ENCODE measurements at places on chromosomes 4 and X. TPM values are rescaled to one million over a fixed set of nuclear protein-coding genes. Genes with fewer than 3 reads are reported as not detected.

Gene HHIP
- not detected for total RNA-seq

DNA sequence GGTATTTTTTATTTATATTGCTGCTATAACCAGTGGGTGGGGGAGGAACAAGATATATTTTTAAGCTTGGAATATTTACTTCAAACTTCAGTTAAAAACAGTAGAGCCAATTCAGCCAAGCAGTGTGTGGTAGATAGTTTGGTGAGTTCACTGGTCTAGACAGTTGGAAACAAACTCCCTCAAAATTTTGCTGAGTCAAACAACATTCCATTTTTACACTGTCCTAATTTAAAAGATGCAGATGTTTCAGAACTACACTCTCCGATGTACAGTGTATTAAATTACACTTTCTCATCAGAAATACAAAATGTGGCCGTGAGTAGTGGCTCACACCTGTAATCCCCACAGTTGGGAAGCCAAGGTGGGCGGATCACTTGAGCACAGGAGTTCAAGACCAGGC lies 23.3 kb downstream of the PRKX start:
- no peak for ATAC-seq

GRCh38 chr4:180512801-180513475 lies 1730.3 kb upstream of the TENM3 start:
- no peak for ATAC-seq

Gene USP26
- not detected for total RNA-seq

- ATAC-seq = no peak
These were observed 16.8 kb upstream of the SLC34A2 start for GRCh38 chr4:25638806-25639205.

DNA sequence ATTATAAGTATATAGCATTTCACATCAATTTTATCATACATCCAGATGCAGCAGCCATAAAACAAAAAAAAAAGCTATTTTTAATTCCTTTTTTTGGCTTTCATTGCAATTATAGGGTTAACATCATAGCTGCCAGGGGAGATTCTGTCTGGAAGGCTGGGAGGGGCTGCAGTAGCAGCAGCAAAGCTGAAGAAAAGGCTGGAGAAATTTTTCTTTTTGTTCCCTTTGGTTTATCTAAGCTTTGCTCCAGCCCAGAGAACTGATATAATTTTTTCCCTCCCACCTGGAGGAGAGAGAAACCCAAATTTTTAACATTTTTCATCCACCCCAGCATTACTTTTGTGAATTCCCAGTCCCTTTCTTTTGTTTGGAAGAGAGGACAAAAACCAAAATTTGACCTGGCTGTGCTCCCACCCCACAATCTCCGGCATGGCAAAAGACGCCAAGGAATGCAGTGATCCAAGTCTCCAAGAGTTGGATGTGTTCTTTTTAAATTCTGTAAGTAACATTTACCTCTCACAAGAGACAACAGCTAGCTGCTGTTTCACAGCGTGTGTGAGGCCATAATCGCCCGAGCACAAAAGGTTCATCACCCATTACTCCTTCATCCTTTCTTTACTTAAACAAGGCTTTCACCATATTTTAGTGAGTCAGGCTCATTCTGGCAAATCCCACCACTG lies 25.1 kb upstream of the FAM156A start:
- ATAC-seq = no peak

Gene TRIM2
- 9.0 TPM for total RNA-seq

Gene WWC2
- total RNA-seq = 11.1 TPM

DNA sequence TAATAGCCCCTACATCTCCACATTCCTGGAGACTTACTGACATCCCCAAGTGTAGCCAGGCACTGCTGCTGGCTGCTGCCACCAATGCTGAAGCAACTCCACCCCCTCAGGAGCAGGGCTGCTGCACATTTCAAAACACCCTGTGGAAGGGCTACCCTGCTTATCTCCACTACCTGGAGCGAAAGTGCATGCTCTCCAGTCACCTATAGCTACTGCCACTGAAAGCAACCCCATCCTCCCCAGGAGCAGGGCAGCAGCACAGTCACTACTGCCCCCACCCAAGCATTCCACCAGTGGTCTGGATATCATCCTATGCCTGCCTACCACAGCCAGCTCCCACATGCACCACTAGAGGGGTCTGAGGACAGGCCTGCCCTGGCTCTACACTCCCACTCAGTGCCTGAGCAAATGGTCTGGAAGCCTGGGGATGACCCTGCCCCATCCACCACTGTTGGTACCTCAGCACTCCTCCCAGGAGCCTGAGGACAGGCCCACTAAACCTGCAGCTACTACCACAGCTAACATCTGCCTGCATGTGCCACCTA lies 55.3 kb downstream of the MANBA start:
- no peak for ATAC-seq

DNA sequence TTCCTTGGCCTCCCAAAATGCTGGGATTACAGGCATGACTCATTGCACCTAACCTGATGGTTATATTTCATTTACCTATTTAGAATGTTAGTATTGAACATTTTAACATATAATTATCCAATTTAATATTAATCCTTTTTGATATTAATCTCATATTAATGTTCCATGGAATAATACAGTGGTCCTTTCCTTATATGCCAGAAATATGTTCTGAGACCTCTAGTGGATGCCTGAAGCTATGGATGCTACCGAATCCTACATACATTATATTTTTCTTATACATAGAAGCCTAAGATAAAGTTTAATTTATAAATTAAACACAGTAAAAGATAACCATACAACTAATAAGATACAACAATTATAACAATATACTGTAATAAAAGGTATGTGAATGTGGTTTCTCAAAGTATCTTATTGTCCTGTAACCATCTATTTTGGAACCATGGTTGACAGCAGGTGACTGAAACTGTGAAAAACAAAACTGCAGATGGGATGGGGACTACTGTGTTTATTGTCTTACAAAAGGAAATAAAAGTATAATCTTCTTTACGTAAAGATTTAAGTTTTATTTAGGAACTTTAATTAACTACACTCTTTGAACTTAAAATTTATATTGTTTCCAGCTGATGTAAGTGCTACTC lies 431.4 kb downstream of the GRID2 start:
- no peak for ATAC-seq

Gene QRFPR
- 4.3 TPM for total RNA-seq

- no peak for ATAC-seq
These were observed 240.8 kb downstream of the STK32B start for GRCh38 chr4:5292101-5292500.

DNA sequence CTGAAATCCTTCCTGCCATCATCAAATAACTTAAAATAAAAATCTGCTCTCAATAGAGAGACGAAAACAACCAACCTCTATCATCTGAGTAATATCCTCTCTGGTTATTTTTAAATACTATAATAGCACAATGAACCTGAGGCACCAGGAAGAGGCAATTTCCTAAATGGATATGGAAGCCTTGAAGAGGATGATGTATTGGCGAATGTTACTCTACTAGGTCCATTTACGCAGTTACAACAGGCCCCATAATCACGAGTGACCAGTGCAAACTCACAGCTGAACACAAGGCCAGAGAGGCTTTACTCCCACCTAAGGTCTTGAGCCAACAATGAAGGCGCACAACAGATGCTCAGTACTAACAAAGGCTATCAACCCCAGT lies 678.8 kb upstream of the NR3C2 start:
- ATAC-seq = no peak

Data from esophagus mucosa (tissue), 1 donor.